Activated CD4-positive, alpha-beta T cell treated with anti-CD3 and anti-CD28 coated beads for 36 hours (primary cell): ENCODE measurements at places on chromosomes 2 and 18. TPM values are rescaled to one million over a fixed set of nuclear protein-coding genes. Genes with fewer than 3 reads are reported as not detected.

Gene GRB14
- total RNA-seq, result not detected

Gene SLC19A3
- not detected for total RNA-seq

DNA sequence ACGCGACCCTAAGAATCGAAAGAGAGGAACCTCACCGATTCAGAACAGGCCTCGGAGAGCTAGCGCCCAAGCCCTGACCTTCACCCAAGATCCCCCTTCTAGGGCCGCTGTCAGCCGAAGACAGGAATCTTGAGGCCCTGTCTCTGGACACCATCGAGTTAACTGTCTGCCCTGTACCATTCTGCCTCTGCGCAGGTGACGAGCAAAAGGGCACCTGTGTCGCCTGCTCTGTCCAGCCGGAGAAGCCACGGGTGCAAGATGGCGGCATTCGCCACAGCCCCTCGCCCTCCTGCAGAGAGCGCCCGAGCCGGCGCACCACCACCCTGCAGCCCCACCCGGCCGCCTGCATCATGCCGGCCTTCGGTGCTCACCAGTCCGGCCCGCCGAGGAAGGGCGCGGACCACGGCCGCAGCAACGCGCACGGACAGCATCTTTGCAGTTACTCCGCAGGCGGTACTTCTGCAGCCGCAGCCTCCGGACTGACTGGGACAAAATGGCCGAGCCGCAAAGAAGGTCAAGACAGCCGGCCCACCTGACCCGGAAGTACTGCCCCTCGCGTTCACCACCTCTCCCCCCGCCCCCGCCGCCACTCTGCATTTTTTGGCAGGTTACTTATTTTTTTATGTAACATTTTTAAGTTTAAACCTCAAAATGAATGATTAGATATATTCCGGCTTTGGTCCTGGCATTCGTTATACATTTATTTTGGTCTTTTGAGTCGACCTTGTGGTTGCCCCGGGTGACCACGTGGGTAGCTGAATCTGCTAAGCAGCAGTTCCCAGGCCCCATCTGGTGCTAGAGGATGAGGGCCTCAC, at the start of gene ATP5F1A:
TSS of gene ATP5F1A (minus strand) at position 496 of the 815 bp plus-strand sequence. CDS start at position 431, 65 bp downstream.
- peaks cover 31% of the 10 kb centered on the region for H3K4me1 ChIP-seq
- H3K27ac ChIP-seq, result peak within 1 kb of the TSS; percentile 99
- no peaks in the 10 kb centered on the region for H3K27me3 ChIP-seq
- peaks cover 29% of the 10 kb centered on the region for H3K36me3 ChIP-seq
- peak; percentile 94 for DNase-seq
- peak within 1 kb of the TSS; percentile 97 for H3K4me3 ChIP-seq

GRCh38 chr2:187168720-187169713, 279.0 kb downstream of the CALCRL start:
- H3K36me3 ChIP-seq, result no peaks in the 10 kb centered on the region
- no peak for DNase-seq
- H3K27ac ChIP-seq, result no peak overlapping the region
- no peaks in the 10 kb centered on the region for H3K4me1 ChIP-seq
- no peaks in the 10 kb centered on the region for H3K27me3 ChIP-seq

DNA sequence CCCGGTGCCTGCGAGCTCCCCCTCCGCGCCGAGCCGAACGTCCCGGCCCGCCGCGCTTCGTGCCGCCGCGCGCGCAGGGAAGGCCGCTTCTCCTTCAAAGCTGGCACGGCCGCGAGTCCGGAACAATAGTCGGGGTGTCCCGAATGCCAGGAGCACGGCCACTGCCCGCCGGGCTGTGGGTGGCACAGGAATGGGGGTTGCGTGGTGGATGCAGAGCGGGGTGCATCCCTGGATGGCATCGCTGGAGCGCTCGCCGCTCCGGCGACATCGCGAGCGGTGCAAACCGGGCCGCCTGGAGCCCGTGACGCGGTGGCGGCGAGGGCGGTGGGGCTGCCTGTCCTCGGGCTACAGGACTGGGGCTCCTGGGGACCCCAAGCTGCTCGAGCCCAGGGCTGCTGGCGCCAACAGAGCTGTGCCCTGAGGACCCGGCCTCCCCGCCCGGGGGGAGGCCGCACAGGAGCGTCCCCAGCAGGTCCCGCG, 1.1 kb upstream of the SATB2 start:
- H3K4me3 ChIP-seq, result peak overlapping the region; percentile 82
- peaks cover 21% of the 10 kb centered on the region for H3K4me1 ChIP-seq
- H3K36me3 ChIP-seq, result no peaks in the 10 kb centered on the region
- H3K27ac ChIP-seq, result no peak overlapping the region
